ENCODE measurements at places on chromosomes 2 and 18.

GRCh38 chr2:181573140-181573736 lies 83.7 kb downstream of the CERKL start:
- DNase-seq, result no peak

DNA sequence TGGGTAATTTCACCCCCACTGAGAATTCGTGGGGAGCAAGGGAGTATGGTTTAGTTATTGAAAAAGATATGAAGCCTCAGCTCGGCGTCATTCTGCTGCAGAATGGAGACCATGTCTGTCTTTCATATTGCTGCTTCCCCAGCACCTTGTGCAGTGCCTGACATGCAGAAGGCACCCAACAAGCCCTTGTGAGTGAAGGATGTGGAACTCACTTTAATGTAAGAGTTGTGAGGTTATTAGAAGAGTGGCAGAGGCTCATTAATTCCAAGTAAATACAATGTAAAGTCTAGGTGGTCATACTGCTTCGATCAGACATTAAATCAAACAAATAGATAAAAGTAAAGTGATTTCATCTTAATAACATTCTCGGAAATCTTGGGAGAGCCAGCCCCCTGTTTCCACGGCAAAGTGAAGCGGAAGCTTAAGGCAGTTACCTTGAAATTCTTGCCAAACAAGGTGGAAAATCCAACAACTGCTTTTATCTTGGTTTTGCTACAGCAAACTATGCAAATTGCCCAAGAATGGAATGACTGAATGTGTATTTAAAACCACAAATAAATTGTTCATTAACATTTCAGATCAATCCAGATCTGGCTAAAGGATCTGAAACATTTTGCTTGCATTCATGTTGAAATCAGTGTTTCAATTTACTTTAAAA lies 9.6 kb downstream of the CFAP221 start:
- no peak for DNase-seq

GRCh38 chr18:79396431-79397246 lies 909 bp downstream of the NFATC1 start:
- DNase-seq, result no peak

GRCh38 chr2:239348563-239349452 lies 52.0 kb downstream of the HDAC4 start:
- DNase-seq, result no peak

- no peak for DNase-seq
Observed at GRCh38 chr2:709138-709765, 32.0 kb upstream of the TMEM18 start.

GRCh38 chr2:37631698-37632097 lies 39.7 kb downstream of the CDC42EP3 start:
- no peak for DNase-seq

DNA sequence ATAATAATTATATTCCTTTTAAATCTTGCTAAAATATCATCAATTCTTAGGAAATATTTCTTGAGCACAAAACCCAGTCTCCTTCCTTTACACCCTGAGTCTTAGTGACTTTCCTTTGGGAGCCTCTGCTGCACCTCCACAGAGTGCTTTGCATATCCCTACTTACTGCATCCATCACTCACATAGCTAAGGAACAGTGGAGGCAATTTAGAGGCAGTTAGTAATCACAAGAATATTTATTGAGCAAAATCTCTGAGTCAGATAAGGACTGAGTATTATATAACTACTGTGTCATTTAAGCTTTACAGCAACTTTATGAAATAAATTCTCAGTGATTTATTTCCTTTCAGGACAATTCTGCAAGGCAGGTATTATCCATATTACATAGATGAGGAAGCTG lies 327.7 kb downstream of the TMX3 start:
- DNase-seq, result no peak
